ENCODE measurements at places on chromosomes 3 and 15.

DNA sequence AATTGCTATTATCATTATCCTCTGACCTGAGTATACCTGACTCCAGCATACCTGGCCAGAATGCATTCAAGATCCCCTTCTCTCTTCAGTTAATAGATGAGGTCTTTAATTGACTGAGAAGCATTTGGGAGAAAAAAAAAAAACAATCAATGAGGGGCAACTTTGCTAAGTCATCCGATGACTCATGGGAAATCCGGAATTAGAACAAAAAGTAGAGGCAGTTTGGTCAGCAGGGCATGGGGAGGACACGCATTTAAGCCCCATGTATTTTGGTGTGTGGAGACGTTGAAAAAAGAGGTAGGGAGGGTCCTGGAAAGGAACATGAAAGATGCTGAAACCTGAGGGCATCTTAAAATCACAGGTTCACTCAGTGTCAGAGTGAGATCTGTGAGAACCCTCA, 256.2 kb downstream of the RORA start:
- no peak for DNase-seq

DNA sequence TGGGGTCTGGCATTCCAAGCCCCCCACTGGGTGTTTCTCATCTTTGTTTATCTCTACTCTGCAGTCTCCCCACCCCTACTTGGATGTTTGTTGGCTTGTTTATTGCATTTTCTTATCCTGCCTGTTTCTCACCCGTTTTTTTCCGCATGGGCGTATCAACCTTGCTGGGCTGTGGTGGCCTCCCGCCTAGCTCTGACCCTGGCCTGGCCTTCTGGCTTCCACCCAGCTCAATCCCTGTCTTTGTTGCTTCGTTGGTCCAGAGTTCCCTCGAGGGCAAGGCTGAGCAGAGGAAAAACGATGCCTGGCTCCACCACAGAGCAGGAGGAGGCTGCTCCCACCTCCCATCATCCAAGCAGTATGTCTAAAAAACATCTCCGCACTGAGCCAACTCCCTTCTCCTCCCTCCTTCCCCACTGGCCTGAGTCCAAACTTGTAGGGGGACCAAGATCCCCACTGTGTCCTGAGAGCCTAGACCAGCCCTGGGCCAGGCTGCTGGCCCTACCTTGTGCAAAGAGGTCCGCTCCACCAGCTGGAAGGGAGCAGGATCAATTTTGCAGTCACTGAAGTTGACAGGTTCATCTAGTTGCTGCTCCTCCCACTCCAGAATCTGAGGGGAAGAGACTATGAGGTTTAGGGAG, 9.8 kb downstream of the CLCN2 start:
- DNase-seq = no peak

GRCh38 chr3:34106879-34107278, 308.4 kb downstream of the PDCD6IP start:
- no peak for DNase-seq

- DNase-seq = no peak
Measured at GRCh38 chr3:42786212-42786611, 13.2 kb upstream of the CCDC13 start.

DNA sequence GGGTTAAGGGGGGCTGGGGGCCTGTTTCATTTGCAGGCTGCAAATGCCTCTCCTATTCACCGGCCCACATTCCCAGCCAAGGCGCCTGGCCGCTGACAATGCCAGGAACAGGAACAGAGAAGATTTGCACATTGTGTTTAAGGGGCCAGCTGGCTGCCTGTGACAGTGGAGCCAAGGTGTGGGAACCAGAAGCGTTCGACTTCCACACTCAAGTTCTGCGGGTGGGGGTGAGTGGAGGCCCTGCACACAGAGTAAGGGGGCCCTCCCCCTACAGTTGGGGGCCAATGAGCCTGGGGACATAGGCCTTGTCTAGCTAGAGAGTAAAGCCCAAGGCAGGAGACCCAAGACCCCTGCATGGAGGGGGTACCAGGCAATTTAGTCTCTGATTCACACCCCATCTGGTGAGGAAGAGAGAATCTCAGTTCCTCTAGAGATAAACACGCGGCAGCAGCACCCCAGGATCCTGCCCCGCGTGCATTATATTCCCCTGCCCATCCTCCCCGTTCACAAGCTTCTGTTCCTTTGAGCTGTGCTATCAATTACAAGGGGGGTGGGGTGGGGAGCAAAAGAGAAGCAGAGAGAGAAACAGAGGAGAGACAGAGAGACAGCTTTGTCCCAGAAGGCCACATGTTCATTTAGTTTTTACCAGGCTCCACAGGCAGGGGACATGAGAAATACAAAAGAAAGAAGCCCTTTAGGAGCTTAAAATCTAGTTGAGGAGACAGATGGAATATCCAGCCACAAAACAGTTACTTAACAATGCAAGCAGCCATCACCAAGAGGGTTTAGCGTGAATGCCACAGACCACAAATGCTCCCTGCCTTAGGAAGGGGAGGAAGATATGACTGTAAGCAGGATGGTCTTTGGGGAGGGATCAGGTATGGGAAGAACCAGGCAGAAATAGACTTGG, 9.2 kb downstream of the IGDCC3 start:
- DNase-seq = no peak

GRCh38 chr3:31758322-31758965, 222.6 kb downstream of the OSBPL10 start:
- DNase-seq = no peak

DNA sequence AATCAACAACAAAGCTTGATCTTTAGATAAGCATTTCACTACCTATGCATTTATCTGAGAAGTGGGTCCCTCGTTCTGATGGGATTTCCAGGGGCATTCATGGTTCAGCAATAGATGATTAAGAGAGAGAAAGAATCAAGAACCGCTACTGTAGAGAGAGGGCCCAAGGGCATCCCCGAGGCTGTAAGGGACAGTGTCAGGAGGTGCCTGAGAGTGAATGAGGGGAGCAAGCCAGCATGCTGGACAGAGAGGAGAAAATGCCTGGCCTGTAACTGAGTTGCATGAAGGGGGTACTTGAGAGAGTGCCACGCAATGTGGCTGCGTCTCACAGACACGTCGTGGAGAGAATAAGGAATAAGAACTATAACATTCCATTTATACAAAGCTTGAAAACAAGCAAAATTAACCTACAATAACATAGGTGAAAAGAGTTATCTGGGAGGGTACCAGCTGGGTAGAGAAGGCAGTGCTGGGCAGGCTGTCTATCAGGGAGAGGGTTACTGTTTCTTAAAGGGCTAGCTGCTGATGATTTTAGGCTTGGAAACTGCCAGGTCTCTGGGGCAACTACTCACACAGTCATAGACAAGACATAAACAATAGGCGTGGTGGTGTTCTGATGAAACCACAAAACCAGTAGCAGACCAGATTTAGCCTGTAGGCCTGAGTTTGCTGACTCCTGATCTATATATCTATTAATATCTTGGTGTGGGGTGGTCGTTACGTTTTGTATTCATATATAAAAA, 374.6 kb upstream of the CFAP20DC start:
- no peak for DNase-seq

- DNase-seq = no peak
Measured at GRCh38 chr15:55742927-55743728, at the start of gene PRTG. PRTG (minus strand) TSS chr15:55743152; CDS start chr15:55742931, 221 bp downstream.

DNA sequence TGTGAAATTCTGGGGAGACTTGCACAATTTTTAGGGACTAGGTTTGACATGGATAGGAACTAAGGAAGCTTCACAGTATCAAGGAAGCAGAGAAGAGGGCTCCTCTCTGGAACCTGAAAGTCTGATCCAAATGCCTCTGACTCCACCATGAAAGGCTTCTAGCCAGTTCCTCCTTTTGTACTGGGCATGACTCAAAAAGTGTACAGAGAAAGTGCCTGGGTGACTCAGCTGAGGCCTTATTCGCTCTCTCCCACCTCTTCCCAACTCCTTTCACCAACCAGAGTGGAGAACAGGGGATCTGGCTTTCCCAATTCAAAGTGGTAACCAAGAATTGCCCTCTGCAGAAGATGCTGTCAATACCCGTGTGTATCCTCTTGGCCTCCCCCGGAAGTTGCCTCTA, 342.9 kb upstream of the PROK2 start:
- no peak for DNase-seq

- DNase-seq = no peak
Measured at GRCh38 chr15:88730751-88731150, 72.5 kb upstream of the ACAN start.

GRCh38 chr15:38758043-38758442, 193.4 kb upstream of the RASGRP1 start:
- no peak for DNase-seq

DNA sequence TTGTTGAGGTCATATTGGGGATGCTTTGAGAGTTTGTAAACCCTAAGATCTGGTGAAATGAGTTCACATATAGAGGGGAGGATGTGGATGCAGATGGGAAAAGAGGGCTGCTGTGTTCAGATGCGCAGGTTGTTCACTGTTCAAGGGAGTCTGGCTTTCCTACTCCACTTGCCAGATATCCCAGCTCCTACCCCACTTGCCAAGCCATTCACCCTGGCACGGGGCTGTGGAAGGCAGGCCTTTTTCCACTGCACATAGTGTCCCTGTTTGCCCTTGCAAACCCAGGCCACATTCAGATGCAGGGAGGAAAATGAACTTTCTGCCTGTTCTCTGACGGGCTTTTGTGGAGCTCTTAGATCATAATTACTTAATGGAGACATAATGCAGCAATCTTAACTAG, 29.0 kb downstream of the CRABP1 start:
- no peak for DNase-seq

DNA sequence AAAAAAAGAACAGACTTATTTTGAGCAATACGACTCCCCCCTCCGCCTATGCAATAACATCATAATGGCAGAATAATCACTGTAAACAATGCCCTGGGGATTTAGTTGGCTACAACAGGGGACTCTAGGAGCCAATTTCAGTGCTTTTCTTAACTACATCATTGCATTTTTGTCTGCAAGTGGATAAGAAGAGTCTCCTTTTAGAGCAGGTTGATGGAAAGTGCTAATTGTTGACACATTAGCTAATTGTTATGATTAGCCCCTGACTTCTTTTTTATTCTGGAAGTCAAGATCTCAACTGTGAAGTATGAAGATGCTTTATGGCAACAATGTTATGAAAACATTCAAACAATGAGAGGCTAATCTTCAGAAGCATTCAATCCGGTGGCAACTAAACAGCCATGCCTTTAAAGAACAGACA, 121.2 kb downstream of the MECOM start:
- DNase-seq = no peak

DNA sequence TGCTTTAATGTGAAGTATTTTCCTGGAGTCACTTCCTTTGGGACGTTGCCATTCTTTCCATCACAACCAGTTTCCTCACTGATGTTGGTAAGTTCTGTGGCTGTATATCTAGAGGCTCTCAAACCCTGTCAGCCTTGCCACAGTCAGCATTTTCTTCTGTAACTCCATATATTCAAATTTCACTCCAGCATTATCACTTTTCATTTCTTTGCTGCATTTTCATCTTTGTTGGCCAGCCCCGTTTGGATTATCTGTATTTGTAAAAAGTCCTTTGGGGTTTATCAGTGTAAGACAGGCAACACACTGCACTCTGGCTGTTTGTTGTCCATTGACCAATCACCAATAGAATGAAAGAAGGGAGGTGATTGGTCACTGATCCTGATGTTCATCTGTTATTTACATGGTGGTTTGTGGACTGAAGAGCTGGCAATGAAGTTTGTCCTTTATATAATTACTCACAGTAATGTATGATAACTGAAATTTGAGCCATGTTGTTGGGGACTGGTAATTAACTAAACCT, 20.3 kb downstream of the GMPS start:
- DNase-seq = no peak

DNA sequence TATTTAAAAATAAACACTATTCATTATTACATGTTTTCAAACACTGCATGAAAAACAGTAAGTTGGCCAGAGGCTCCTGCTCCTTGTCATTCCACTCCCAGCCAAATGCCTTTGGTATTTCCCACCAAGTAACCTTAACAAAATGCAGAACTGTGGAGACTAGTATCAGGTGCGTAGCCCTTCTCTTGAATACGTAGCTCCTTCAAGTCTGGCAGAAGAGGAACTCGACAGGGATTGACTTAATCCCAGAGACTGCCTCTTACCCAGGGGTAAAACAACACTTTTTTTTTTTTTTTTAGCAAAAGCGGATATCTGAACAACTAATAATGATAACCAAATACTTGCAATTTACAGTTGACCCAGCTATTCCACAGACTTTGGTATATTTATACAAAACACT, 738 bp downstream of the COMMD2 start:
- no peak for DNase-seq

DNA sequence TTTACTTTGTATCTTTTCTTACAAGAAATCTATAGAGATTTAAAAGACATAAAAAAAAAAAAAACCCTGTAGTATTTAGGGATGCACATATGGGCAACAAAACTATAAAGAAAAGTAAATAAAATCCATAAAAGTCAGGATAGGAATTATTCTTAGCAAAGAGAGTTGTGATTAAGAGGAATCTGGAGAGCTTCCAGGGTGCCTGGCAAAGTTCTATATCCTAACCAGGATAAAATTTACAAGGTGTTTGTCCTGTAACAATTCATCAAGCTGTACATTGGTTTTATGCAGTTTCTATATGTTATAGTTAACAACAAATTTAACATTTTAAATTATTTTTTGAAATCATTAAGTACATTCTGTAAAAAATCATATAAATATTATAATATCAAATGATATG, 7.9 kb downstream of the SECISBP2L start:
- DNase-seq = no peak

GRCh38 chr3:156519758-156520162, 35.2 kb downstream of the SSR3 start:
- DNase-seq = no peak

DNA sequence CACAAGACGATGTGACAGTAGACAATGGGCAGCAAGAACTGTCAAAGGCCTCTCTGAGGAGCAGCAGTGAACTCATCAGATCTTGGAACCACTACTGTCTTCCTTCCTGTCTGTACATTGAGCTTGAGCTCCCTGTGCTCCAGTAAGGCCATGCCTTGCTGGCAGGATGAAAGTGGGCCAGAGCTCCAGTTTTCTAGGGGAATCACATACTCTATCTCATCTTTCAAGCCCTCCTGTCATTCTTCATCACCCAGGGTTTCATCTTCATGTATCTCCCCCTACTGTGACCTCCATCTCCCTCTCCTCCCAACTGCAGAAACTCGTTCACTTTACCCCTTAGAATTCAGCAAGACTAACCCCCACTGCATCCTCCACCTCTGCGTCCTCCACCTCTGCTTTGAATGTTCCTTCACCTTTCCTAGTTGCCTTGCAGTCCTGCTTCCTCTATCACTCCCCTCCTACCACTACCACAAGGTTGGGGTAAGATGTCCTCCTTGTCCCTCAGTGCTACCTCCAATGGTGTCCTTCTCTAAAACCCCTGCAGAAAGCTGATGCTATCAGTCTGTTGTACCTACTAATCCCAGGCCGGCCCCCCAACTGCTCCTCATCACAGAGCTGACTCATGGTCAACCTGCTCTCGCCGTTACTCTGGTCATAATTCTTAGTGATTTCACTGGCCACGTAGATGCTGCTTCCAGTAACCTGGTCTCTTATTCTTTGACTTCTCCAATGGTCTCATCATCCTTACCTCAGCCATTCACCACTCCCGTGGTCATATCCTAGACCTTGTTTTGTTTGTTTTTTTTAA, 22.3 kb downstream of the NKIRAS1 start:
- DNase-seq = no peak

- DNase-seq = no peak
Measured at GRCh38 chr3:117853923-117854668, 1144.5 kb downstream of the TUSC7 start.
